Uterus (tissue), 4 donors: ENCODE measurements at places on chromosomes 12 and 14. TPM values are rescaled to one million over a fixed set of nuclear protein-coding genes. Genes with fewer than 3 reads are reported as not detected.
A peak's percentile ranks its signal among the peaks of the same experiment; 100 is the strongest.

Gene DAZAP2
- 212 TPM for total RNA-seq

Gene TMEM233
- total RNA-seq, result 0.21 TPM

Gene SLC39A2
- total RNA-seq, result 0.52 TPM

Gene SLC7A8
- total RNA-seq, result 15.9 TPM

Gene GPR137C
- 10.9 TPM for total RNA-seq

- DNase-seq, result peak; percentile 74
Observed at GRCh38 chr14:23121361-23121771, 2.3 kb upstream of the CEBPE start.

- no peak for DNase-seq
Observed at GRCh38 chr12:115990241-115990640, 287.3 kb downstream of the MED13L start.

- DNase-seq, result no peak
Observed at GRCh38 chr14:40074169-40074568, 641.9 kb upstream of the FBXO33 start.

- DNase-seq, result no peak
Observed at GRCh38 chr12:91432089-91432488, 249.5 kb upstream of the DCN start.

- no peak for DNase-seq
Observed at GRCh38 chr14:87152693-87153092, 840.3 kb downstream of the GALC start.

DNA sequence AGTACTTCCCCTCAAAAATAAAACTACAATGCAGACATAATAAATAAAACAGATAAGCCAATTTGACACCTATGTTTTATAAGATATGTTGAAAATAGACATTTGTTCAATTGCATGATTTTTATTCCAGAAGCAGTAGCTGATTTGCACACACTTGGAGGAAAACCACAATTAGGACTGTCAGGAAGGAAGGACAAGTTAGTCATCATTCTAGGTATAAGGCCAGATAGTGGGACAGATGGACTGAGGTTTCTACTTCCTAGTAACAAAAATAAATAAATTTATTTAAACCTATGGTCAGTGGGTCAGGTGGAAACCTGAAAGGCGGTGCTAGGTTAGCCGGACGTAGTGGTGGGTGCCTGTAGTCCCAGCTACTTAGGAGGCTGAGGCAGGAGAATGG is 141.8 kb upstream of the RASSF8 start:
- DNase-seq, result no peak

- no peak for DNase-seq
Observed at GRCh38 chr12:89999699-90000505, 291.3 kb upstream of the ATP2B1 start.

DNA sequence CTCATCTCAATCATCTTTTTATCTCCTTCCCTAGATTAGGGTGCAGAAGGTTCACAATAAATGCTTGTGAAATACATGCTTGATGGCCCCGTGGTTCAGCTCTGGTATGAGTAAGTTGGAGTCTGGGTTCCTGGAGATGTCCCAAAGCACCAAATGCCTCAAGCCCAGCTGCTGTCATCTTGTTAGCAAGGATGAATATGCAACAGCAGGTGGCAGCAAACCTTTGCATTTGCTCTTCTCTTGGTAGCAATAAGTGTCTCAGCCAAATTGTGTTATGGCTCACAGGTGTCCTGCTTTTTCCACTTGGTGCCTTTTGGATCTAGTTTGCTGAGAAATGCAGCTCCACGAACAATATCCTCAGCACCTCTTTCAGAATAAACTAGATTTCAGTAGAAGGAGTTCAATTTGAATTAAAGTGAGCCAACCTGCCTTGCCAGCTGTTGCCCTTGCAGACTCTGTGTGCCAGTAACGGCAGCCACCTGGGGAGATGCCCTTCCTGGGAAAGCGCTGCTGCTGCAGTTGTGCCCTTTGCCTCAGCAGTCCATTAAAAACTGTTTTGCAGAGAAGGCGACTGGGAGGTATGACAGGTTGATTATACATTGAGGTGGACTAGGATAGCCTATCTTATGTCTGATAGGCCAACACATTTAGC is 417.3 kb downstream of the SNAPC1 start:
- peak; percentile 18 for DNase-seq
